Caki2 (cell line): ENCODE measurements at places on chromosomes 2 and 18.
A peak's percentile ranks its signal among the peaks of the same experiment; 100 is the strongest.

DNA sequence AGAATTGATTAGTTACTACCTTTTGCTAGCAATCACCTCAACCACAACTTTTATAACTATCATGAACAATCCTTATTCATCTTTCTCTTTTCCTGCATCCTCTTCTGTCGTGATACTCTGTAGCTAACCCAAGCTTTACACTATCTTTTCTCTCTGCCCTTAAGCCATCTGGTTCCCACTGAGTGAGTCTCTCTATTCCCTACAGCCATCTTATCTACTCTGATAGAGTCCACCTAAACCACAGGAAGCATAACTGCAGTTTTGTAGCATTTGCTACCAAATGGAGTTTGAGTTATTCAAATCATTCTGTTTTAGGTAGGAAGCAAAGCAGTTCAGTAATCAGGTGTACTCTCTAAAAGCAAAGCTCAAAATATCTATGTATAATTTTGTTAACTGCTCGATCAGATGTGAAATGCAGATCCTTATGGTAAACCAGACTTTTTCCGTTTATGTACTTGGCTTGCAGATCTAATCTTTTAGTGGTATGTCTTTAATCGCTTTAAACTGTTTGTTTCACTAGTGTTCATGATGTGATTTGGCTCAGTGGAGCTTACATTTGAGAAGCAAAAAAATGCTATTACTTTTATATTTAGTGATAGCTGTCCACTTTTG, 91.0 kb downstream of the CSRNP3 start:
- no peak for DNase-seq

DNA sequence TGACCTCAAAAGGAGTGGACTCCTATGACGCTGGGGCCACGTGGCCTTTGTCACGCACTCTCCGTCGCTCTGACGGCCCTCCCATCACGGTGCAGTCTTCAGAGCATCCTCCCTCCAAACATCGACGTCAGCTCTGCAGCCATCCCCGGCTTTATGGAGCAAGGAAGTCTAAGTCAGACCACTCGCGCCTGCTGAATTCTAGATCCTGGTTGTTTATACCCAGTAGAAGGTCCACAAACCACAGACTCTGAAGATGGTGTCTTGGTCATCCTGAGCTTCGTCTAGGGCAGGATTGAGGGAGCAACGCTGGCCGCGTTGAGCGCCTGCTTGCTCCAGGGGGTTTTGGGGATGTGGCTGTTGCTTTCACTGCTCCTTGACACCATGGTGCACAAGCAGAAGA, 228.0 kb upstream of the SALL3 start:
- no peak for DNase-seq

DNA sequence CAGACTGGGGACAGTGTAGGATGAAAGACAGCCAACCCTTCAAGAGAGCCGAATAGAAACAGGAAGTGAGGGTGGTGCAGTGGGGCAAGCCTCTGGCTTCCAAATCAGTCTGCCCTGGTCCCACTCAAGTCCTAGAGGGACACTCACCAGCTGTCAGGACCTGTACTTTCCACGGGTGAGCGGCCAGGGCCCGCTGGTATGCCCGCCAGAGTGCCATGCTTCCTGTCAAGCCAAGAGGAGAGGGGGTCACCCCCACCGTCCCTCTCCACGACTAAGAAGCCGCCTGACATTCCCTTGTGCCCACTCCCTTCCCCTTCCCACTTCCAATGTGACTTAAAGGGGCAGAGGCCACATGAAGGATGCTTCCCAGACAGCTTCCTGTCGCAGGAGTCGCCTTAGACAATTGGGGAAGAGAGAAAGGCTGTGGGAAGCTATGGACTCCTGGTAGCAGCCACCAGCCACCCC, 564 bp downstream of the MPV17 start:
- no peak for DNase-seq

DNA sequence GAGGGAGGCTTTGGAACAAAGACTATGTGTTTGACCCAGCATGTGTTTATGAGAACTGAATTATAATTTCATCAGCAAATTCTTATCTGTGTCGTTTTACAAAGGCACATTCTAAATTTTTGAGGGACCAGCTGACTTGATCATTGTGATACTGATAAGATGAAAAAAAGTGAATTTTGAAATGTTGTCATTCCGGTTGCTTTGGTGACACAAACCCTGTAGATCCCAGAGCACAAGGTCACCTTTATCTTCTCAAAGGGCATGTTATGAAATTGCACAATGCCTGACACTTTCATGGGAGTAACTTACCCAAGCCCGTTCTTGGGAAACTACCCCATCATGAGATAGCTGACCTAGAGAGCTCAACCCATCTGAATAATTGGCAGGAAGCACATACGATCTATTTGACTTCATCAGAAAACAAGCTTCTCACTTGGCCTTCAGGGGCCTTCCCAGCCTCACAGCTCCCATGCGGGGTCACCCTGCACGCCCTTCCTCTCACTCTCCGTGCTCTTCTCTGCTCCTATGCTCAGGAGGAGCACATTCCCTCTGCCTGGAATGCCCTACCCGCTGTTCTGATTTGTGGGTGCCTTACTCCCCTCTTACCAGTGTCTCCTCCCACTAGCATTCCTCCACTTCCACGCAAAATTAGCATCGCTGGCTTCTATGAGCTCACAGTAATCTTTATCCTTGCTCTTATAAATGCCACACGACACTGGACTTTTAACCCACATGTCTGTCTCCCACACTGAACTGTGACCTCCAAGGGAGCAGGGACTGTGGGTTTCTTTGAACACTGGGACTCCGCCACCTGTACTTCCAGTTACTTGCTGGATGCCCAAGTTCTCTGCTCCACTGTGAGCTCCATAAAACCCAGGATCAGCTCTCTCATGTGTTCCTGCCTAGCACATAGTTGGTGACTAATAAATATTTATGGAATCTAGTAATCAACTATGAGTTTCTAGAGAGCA, 555.8 kb upstream of the ID2 start:
- no peak for DNase-seq

DNA sequence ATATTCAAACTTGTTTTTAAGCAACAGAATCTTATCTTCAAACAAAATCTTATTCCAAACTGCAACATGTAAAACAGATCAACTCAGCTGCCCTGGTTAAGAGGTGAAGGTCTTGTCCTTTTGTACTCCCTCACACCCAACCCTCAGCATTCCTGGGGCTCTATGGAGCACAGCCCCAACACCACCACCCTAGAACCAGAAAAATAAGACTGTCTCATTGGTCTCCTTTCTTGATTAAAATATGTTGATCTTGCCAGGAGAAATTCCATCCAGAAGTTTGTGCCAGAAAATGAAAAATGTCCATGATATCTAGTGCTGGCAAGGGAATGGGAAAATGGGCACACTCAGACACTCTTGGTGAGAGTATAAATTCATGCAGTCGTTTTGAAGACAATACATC, 62.1 kb upstream of the TMEM17 start:
- no peak for DNase-seq

DNA sequence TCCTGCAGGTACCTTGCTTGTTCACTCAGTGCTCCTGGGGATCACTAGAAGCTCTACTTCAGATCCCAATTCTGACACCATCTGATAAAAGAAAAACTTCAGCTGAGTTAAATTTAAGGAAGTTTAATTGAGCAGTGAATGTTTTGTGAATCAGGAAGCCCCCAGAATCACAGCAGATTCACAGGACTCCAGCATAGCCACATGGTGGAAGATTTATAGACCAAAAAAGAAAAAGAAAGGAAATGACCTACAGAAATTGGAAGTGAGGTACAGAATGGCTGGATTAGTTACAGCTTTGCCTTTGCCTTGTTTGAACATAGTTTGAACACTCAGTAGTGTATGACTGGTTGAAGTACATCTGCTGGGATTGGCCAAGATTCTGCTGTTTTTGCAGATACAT, 182.7 kb upstream of the SCN7A start:
- no peak for DNase-seq

DNA sequence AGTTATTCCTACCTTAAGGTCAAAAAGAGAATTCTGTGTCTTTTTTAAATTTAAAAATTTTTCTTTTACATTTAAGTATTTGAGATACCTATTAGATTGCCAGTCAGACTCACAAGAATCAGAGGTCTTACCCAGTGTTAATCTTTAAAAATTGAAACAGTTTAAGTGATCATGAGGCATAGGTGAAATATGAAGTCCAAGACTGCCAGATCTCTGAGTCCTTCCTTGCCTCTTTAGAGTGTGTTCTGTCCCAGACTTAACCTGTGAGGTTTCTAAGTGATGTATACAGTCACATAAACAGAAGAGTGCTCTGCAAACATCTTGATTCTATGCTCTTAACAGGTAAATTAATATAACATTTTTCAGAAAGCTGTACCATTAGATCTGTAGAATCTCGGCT, 40.6 kb downstream of the ACTR3 start:
- no peak for DNase-seq

GRCh38 chr18:2444201-2444875, 127.0 kb downstream of the METTL4 start:
- no peak for DNase-seq

DNA sequence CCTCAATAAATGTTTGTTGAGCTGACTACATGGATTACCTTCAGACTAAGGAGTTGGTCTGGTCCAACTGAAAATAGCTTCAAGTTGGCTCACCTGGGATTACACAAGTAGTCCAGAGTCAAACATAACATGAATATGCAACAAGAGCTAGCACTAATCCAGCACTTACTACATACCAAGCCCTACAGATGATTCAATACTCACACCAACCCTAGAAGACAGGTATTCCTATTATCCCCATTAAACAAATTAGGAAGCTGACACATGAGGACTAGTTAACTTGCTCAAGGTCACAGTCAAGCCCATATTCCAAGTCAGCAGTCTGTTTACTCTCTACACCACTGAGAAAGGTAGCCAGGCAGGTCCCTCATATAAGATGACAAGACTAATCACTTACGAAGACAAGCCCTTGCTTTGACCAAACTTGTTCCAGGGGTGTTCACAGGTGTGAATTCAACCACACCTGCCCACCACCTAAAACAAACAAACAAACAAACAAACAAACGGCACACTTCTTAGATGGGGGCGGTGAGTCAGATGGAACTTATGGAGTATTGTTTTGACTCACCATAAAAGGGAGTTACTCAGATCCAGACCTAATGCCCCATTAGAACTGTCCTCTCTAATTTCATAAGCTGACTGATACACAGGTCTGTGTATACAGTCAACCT, 29.1 kb downstream of the TMEM131 start:
- DNase-seq, result no peak

GRCh38 chr2:127733816-127734537, 32.7 kb downstream of the SFT2D3 start:
- DNase-seq, result no peak

DNA sequence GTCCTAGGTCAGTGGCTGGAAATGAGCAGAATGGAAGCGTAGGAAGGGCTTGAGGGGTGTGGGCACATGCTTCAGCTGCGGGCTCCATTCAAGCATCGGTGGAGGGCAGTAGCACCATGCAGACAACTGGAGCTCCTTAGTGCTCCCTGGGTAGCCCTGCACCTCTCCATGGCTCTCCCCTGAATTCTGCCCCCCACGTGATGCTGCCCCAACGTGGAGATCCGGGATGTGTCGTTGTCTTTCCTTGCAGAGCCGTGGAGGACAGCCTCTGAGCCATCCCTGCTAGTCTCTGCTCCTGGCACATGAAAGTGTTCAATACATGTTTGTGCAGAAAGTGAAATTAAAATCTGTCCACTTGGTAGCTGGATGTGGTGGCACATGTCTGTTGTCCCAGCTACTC, 94.5 kb downstream of the SH3RF3 start:
- DNase-seq, result no peak

GRCh38 chr2:40642237-40642636, 190.3 kb upstream of the SLC8A1 start:
- DNase-seq, result no peak

GRCh38 chr2:16614314-16614860, 51.2 kb downstream of the CYRIA start:
- peak; percentile 34 for DNase-seq

GRCh38 chr2:46117379-46117778, 179.8 kb upstream of the EPAS1 start:
- no peak for DNase-seq

DNA sequence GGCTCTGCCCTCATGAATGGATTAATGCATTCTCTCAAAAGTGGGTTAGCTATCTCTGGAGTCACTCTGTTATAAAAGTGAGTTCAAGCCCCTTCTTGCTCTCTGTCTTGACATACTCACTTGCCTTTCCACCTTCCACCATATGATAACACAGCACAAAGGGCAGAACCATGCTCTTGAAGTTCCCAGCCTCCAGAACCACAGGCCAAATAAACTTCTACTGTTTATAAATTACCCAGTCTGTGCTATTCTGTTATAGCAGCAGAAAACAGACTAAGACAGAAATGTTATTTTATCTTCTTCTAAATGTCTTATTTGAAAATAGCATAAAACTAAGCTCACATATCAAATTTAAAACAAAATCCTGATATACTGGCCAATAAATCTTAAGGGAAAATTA, 15.0 kb downstream of the RAB1A start:
- no peak for DNase-seq

GRCh38 chr2:26020231-26020640, 13.6 kb upstream of the RAB10 start:
- DNase-seq, result no peak

- no peak for DNase-seq
These were observed 59.7 kb downstream of the MAP4K3 start for GRCh38 chr2:39377226-39377939.

DNA sequence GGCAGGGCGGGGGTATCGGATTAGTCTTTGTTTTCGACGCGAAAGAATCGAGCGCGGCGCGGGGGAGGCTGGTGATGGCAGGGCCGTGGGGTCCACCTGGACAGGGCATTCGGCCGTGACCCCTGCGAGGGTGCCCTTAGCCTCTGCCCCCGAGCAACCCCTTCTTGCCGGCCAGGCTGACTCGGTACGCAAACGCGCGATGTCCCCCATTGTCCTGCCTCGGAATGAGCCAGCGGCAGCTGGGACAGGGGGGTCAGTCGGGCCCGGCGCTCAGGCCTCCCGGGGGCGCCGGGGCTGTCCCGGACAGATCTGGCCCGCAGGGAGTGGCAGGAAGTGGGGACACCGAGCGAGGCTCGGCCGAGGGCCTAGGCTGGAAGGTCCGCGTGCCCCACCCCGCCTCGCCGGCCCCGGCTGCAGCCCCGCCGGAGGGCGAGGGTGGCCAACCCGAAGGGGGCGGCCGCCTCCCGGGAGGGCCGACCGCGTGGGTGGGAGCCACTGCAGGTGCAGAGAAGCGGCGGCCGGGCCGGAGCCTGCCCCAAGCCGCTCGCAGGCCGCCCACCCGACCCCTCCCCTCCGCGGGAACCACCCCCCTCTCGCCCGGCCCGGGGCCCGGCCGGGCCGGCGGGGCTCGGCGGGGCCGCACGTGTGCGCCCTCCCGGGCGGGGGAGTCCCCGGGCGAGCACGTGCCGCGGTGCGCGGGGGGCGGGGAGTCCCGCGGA, at the start of gene TET3:
TET3 (plus strand) TSS at position 708 of the 719 bp plus-strand sequence. CDS start 1,494 bp downstream, outside the sequence.
- DNase-seq, result no peak

DNA sequence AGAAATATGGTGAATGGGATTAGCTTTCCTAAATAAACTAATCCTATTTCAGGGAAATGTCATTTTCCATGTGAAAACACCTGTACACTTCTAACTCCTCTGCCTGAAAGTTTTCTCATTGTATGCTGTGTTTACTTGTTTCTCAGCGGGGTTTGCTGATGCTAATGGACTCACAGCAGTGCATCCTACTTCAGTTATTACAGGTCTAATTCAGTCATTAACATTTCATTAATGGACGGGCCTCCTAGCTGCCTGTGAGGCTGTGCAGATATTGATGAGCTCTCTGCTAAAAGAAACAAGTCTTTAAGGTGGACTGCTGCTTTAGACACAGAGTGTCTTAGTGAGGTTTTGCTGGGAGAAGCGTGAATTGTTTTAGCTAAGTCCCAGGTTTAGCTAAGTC, 1342.0 kb upstream of the ZEB2 start:
- DNase-seq, result no peak

GRCh38 chr2:94875820-94876522, 4.7 kb downstream of the TEKT4 start:
- no peak for DNase-seq
